ENCODE measurements at places on chromosomes 5 and 9.

GRCh38 chr5:126686451-126687126 is 85.8 kb downstream of the PHAX start:
- DNase-seq = no peak

DNA sequence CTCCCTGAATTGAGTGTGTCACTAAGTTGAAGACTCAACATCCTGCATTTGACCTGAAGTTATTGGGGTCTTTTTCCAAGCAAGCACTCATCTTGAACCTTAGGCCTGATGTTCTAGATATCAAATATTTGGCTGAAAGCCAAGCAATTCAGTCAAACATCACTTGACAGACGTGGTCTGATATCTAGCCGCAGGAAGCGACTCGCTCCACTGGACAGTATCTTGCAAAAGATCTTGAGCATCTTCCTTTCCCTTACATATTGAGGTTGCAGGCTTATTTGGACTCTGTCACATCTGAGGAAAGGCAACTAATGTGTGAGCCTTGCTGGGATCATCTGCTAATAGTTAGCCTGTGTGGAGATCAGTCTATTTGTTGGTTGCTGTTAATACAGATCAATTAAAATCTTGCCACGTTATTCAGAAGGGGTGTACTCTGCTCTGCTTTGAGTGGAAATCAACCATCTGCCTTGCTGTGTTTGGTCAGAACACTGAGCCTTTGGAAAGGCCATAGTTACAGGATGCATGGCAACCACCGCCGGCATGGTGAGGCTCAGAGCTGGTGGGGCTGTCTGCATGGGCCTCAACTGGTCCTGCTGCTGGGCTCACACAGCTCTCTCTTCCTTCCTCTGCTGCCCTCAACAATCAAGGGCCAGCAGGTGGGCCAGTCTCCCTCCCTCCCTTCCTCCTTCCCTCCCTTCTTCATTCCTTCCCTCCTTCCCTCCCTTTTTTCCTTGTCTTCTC is 166.9 kb upstream of the KLF9 start:
- DNase-seq = no peak

DNA sequence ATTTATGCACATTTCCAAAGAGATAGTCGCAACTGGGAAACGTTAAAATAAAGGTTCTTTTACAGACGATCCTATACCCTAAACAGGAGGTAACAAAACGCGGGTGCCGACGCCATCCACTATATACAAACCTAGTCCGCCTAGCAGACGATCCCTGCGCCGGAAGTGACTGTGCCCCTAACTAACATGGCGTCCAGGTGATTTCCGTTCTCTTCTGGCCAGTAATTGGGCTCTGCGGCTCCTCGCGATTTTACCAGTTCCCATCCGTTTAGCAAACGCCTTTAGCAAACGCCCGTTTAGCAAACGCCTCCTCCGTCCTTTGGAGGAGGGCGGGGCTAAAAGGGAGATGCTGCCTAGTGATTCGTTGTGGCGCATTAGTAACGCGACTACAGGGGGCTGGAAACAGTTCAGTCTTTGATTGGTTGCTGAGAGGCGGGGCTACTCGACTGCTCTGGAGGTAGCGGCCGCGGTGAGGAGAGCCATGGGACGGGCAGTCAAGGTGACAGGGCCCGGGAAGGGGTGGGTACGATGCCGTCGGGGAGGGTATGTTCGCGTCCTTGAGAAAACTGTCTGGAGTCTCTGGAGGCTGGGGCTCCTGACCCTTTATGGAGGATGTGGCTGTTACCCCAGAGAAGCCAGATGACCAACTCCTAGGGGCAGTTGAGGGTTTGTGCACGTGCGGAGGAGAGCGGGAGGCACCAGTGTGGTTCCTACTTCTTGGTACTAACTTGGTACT is at the start of gene LYRM7:
LYRM7 (plus strand) TSS at position 405 of the 736 bp plus-strand sequence; CDS start at position 482, 77 bp downstream.
- peak; percentile 95 for DNase-seq

DNA sequence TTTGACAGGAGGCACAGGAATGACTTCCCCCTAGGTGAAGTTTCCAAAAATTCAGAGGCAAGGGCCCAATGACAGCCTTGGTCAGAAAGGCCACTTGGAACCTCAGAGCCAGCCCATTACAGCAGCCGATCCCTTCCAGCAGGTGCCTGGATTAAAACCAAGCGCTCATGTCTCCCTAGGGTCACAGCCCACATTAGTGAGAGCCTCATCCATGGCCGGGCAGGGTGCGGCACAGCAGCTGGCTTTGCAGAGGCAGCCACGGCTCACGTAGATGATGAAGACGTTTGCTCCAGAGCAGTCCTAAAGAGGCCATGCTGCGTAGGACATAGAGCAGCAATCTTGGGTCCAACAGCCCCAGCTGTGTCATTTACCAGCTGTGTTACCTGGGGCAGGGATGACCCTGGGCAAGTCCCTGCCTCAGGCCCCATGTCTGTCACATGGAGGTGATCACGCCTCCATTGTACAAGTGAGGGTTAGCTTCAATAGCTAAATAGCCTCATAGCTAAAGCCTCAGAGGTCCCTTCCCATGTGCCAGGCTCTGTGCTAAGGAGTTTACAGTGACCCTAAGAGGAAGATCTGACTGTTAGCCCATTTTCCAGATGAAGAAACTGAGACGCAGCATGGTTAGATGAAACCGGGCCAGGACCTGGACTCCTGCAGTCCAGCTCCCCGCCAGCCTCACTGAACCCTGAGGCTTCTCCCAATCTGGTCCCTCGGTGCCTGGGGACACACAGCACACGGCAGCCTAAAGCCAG is 39.2 kb downstream of the NEK6 start:
- no peak for DNase-seq

DNA sequence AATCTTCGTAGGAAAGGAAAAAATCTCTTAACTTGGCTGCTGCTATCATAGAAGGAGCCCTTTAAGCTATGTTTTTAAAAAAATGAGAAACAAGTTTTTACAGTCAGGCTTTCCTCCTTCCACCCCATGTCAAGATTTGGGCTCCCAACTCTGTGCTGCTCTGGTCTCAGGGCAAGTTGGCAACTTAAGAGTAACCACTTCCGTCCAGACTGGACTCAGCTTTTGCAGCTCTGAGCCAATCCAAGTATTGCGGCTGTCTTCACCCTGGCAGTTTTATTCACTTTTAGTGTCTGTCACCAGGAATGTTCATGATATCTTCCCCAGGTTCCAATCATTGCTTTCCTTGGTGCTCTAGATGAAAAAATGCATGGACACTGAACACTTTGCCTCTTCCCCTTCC is 115.9 kb upstream of the GAS1 start:
- DNase-seq = no peak

- no peak for DNase-seq
Measured at GRCh38 chr5:136099870-136100269, 32.8 kb upstream of the SMAD5 start.

DNA sequence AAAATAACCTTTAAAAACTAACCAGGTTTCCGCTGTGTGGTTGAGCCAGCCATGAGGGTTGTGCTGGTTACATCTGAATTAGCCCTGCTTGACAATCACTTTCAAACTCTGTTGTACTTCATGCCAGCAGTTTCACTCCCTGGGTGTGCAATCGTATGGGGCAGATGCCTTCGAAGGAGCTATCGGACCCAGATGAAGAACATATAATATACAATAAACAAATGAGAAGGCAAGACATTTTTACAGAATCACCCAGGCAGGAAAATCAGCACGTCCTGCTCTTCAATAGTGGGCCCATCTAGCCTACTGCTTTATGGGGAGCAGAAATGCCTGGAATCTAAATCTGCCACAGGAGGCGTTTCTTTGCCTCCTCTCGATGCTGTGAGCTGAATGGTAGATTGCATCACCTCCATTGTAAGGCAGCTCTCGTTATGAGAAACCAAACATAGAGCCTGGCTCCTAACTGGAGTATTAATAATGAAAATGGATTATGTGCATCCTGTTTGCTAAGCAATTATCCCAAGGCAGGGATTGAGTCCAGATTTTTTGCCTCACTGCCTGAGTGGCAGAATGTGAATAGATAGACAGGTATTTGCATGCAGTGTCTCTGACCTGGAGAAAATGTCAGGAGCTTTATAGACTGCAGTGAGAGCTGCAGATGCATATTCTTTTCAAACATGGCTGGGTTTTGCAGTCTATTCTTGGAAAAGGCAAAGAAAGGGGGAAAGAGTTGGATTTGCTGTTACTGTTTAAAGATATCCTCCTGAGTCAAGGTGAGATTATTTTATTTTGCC is 143.3 kb upstream of the SMARCA2 start:
- DNase-seq = no peak

All from nucleus accumbens (tissue), 56 donors.